ENCODE measurements at places on chromosomes 3 and 15. TPM values are rescaled to one million over a fixed set of nuclear protein-coding genes. Genes with fewer than 3 reads are reported as not detected.

Gene PPP1R14D
- not detected for total RNA-seq

Gene GTPBP8
- 18.8 TPM for total RNA-seq

Gene RBPMS2
- not detected for total RNA-seq

Gene SCAANT1
- not detected for total RNA-seq

Gene LIPH
- under 0.01 TPM for total RNA-seq

Gene PRR20G
- not detected for total RNA-seq

Gene SLC7A14
- total RNA-seq, result under 0.01 TPM

Gene ZPLD1
- total RNA-seq, result not detected

Gene ATP13A5
- not detected for total RNA-seq

Gene APBA2
- 31.2 TPM for total RNA-seq

Gene ITIH4
- not detected for total RNA-seq

Gene CLK3
- 110 TPM for total RNA-seq

Gene CD200R1
- not detected for total RNA-seq

Gene UROC1
- not detected for total RNA-seq

Gene PROK2
- total RNA-seq, result not detected

Gene FBXW12
- not detected for total RNA-seq

Gene PIGZ
- 0.78 TPM for total RNA-seq

Gene COPB2
- total RNA-seq, result 148 TPM

Gene EXOSC7
- total RNA-seq, result 35.0 TPM

Gene GNAT1
- not detected for total RNA-seq

Gene GABRR3
- not detected for total RNA-seq

Gene CCDC80
- total RNA-seq, result 48.7 TPM

Gene MITF
- 20.7 TPM for total RNA-seq

Gene IL5RA
- total RNA-seq, result not detected

Gene EFCC1
- 0.65 TPM for total RNA-seq

Gene SERINC4
- total RNA-seq, result not detected

Gene LIPC
- not detected for total RNA-seq

Gene CADM2
- total RNA-seq, result under 0.01 TPM

Gene CP
- total RNA-seq, result 1.0 TPM

Gene TRH
- not detected for total RNA-seq

Gene PCOLCE2
- 2.6 TPM for total RNA-seq

Gene ANKRD63
- total RNA-seq, result not detected

Gene STAB1
- total RNA-seq, result 0.80 TPM

Gene PLA2G4E
- total RNA-seq, result not detected

Gene TRAK1
- 21.5 TPM for total RNA-seq

Gene RBMS3
- 21.4 TPM for total RNA-seq

Gene XCR1
- not detected for total RNA-seq

Gene GOLGA8Q
- total RNA-seq, result 0.24 TPM

Gene EXOG
- 3.7 TPM for total RNA-seq

Gene TTC21A
- 2.1 TPM for total RNA-seq

Gene CPLX3
- 0.48 TPM for total RNA-seq

Gene SUMF1
- 46.2 TPM for total RNA-seq

Gene SLC9C1
- total RNA-seq, result 0.26 TPM

Gene NCEH1
- 9.7 TPM for total RNA-seq

Gene TF
- 0.08 TPM for total RNA-seq

Gene BNC1
- total RNA-seq, result 2.3 TPM

All from epithelial cell of alveolus of lung (primary cell).